ENCODE measurements at places on chromosomes 6 and 20. TPM values are rescaled to one million over a fixed set of nuclear protein-coding genes. Genes with fewer than 3 reads are reported as not detected.

DNA sequence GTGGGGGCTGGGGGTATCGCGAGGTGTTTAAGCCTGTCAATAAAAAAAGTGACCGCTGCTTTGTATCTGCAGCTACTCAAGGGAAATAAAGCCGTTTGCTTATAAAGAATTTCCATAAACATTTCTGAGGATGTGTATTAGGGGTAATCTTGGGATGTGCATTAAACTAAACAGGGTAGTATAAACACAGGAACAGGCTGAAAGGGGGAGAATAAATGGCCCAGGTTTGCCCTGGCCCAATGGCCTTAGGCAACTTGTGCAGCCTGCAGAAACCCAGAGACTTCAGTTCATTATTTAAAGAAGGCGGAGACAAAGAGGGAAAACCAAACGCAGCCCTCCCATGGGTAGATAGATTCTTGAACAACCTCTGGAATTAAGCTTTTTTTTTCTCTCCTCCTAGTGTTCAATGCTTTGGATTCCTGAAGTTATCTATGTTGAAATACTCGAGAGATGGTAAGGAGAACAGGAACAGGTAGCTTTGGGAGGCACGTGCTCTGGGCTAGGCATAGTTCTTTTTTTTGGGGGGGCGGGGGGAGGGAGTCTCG lies 35.6 kb upstream of the SALL4 start:
- H3K27ac ChIP-seq = no peak overlapping the region
- H3K4me1 ChIP-seq = no peaks in the 10 kb centered on the region
- H3K36me3 ChIP-seq = no peaks in the 10 kb centered on the region
- DNase-seq = no peak
- H3K4me3 ChIP-seq = no peak overlapping the region
- H3K27me3 ChIP-seq = no peaks in the 10 kb centered on the region

DNA sequence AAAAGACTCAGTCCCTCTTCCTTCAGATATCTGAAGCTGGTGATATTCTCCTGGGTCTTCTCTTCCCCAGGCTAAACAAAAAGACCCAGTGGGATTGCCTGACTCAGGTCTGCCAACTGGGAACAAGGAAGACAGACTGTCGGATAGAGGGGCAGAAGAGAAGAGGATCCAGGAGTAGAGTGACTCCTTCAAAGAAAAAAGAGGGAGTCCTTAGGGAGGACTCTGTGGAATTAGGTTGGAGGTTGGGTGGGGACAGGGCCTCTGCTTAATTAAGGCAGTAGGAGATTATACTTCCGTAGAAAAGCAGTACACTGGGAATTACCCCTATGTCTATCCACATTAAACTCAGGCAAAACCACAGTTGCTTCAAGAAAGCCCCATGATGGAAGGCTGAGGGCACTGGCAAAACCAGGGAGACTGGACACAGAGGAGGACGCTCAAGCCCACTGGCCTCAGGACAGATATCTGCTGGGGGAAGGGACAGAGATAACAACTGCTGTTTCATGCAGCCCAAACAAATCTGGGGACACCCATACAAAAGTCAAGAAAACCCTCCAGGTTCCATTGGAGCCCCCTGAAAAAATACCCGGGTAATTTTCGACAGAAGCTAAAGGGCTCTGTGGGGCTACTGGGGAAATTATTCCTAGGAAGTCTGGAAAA lies 5.7 kb downstream of the BCL2L1 start:
- peaks cover 61% of the 10 kb centered on the region for H3K36me3 ChIP-seq
- peak overlapping the region; percentile 81 for H3K4me3 ChIP-seq
- no peaks in the 10 kb centered on the region for H3K27me3 ChIP-seq

DNA sequence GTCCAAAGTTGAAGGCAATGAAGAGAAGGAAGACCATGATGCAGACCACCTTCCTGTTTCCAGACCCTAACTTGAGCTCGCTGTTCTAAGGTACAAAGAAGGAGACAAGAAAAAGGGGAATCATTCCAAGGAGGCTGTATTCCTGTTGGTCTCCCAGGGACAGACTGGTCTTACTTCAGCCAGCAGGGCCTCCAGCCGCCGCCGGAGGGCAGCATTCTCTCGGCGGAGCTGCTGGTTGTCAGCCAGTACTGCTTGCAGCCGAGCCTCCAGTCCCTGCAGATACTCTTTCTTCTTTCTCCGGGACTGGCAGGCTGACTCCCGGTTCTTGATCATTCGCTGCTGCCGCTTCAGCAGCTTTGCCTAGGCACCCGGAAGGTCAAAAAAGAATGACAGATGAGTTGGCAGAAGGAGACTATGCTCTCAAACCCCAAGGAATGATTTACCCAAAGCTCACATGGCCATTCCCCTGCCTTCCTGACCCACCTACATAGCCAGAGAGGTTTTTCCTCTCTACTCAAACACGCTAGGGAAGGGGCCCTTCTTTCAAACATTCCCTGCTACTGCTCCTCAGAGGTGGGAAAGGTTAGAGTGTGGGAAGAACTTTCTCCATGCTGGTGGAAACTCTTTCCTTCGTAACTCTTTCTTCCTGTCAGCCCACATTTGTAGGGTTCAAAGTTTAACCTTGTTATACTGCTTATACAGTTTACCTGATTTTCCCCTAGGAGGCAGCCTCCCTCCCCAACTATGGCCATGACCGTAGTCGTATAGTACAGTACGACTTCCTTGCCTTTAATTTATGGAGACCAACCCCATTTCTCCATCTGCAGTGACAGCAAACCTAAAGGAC lies 9.0 kb downstream of the ATF6B start:
- H3K27me3 ChIP-seq = no peaks in the 10 kb centered on the region
- H3K4me1 ChIP-seq = 0 out of 2 replicates have a peak, but pooled peaks cover 5% of the 10 kb centered on the region
- peak; percentile 83 for DNase-seq
- no peak overlapping the region for H3K4me3 ChIP-seq
- H3K36me3 ChIP-seq = peaks cover 35% of the 10 kb centered on the region

ZC2HC1B gene
- not detected for polyA plus RNA-seq

GRCh38 chr6:133466680-133467079 lies 225.5 kb downstream of the EYA4 start:
- DNase-seq = no peak
- no peak overlapping the region for H3K27ac ChIP-seq
- no peaks in the 10 kb centered on the region for H3K4me1 ChIP-seq
- H3K36me3 ChIP-seq = no peaks in the 10 kb centered on the region

- H3K36me3 ChIP-seq = no peaks in the 10 kb centered on the region
- H3K4me1 ChIP-seq = no peaks in the 10 kb centered on the region
- H3K27me3 ChIP-seq = no peaks in the 10 kb centered on the region
- H3K4me3 ChIP-seq = no peak overlapping the region
These were observed 270.0 kb downstream of the CDH26 start for GRCh38 chr20:60228255-60228654.

DNA sequence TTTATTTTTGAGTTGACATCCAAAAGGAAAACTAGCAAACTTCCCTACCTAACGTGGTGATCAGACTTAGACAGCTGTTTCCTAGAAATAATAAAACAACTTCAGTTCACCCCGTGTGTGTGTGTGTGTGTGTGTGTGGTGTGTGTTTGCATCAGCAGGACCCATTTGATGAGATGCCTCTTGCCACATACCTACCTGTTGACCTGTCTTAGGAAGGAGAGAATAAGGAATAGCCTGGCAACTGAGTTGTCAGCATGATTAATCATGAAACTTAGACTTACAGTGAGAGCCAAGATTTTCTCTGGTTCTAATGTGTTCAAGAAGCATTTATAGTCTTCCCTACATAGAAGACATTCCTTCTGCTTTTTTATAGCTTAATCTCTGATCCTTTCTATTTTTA lies 16.1 kb upstream of the PBOV1 start:
- H3K4me3 ChIP-seq = no peak overlapping the region
- H3K36me3 ChIP-seq = no peaks in the 10 kb centered on the region
- no peak for DNase-seq
- H3K27me3 ChIP-seq = no peaks in the 10 kb centered on the region

DNA sequence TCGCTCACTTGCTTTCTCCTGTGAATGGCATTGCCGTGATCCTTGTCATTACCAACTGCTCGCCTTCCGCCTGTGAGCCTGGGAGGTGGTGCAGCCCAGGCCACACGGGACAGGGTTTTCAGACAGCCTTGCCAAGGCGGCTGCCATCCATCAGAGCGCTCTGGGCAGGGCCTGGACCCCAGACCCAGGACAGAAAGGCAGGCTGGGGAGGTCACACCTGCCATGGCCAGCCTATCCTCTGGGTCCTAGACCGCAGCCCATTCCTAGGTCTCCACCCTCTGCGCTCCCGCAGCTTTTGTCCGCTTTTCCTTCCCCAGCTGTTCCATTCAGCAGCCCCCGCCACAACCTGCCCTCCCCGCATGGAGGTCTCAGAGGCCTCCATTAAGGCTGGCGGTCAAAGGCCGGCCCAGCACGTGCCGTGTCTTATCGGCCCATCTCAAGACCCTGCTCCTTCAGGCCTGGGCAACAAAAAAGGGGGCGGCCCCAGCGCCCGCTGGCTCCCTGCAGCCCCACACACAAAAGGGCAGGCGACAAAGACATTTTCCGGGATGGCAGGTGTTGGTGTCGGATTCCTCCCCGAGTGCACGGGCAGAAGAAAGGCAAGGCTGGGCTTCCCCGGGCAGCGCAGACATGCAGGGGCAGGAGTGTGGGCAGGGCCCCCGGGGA lies 28.1 kb downstream of the INSM1 start:
- H3K27ac ChIP-seq = no peak overlapping the region
- no peak for DNase-seq
- no peaks in the 10 kb centered on the region for H3K4me1 ChIP-seq
- H3K27me3 ChIP-seq = no peaks in the 10 kb centered on the region
- H3K36me3 ChIP-seq = no peaks in the 10 kb centered on the region

DNA sequence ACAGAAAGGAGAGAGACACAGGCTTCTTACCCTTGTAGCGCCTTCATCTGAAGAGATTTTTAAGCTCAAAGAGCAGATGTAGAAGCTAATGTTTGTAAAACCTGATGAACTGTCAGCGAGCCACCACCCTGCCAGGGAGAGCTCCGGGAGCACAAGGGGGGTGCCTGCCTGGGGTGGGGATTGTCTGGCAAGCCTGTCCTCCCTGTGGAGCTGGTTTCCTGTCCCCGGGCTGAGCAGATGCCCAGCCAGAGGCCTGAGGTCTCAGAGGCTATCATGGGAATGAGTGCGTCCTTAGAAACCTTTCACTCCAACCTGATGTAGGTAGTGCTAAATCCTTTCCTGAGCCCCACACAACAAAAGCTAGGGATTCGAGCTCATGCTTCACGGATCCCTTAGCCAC lies 41.9 kb upstream of the NR2E1 start:
- no peaks in the 10 kb centered on the region for H3K4me1 ChIP-seq
- no peak overlapping the region for H3K4me3 ChIP-seq
- H3K27me3 ChIP-seq = peaks cover 5% of the 10 kb centered on the region
- H3K36me3 ChIP-seq = no peaks in the 10 kb centered on the region
- H3K27ac ChIP-seq = no peak overlapping the region

DNA sequence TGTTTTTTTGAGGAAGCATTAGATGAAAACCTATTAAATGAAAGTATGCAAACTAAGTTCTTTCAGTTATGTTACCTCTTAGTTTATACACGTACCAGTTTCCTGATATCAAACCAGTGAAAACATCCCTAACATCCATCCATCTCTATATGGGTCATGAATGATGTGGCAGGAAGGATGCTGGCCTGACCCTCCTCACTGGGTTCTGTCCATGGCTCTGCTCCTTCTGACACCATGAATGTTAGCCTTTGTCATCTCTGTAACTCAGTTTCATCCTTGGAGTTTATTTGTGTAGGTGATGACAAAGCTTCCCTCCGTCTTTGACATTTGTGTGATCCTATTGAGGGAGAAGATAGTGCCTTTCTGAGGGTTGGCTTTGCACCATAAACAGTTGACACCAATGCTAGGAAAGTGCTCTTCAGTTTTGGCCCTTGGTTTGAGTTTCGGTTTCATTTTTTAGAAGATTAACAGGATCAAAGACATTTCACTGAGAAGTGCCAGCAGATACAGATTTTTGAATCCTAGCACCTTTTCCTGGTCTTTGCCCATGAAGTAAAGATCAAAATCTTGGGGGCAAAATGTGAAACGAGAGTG lies 72.0 kb upstream of the SCGN start:
- H3K27ac ChIP-seq = no peak overlapping the region
- no peak overlapping the region for H3K4me3 ChIP-seq
- H3K36me3 ChIP-seq = no peaks in the 10 kb centered on the region
- DNase-seq = no peak
- H3K4me1 ChIP-seq = no peaks in the 10 kb centered on the region

DNA sequence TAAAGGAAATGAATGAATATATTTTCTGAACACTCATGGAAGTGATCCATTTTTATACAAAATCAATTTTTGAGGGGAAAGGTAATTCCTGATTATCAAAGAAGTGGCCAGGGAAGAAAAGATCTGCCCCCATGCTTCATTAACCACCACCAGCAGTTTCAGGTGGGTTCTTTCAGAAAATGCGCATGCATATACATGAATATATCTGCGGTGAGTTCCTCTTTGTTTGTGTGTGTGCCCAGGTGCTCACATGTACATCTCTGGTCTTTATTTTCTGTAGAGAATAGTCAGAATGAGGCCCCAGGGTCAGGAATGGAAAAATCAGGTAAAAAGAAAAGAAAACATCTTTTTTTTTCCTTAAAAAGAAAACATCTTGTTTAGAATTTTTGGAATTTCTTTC lies 88.4 kb downstream of the SGK1 start:
- H3K36me3 ChIP-seq = no peaks in the 10 kb centered on the region
- no peaks in the 10 kb centered on the region for H3K27me3 ChIP-seq
- no peak overlapping the region for H3K4me3 ChIP-seq
- H3K27ac ChIP-seq = no peak overlapping the region
- no peak for DNase-seq
- no peaks in the 10 kb centered on the region for H3K4me1 ChIP-seq

DNA sequence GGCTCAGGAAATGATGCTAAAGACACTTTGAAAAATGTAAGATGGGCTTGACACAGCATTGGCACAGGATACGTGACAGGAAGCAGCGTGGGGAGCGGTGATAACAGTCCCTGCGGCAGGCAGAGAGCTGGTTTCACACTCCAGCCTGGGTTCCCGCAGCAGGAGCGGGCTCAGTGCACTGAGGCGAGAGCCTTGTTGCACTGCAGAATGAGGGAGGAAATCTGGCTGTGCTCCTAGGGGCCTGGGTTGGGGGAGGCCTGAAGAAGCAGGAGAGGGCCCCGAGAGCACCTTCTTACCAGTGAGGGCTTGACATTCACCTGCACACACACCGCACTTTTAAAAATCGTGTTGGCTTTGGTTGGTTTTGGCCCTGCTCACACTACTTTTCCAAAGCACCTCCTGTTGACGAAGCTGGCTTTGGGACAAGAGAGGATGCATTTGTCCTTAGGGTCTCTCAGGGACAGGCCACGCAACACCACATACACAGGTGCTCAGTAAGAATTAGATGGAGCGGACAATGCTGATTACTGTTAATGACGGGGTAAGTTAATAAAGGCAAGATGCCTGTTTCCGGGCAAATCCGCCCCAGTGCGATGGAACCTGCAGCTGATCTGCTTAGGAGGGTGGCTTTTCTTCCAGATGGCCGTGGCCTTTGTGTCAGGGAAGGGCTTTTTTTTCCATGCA lies 49.4 kb upstream of the ARMC2 start:
- no peaks in the 10 kb centered on the region for H3K36me3 ChIP-seq
- no peaks in the 10 kb centered on the region for H3K27me3 ChIP-seq
- peak; percentile 73 for DNase-seq

TSHZ2 gene
- polyA plus RNA-seq = 0.13 TPM

SLC16A10 gene
- 0.12 TPM for polyA plus RNA-seq
